Stimulated activated CD8-positive, alpha-beta memory T cell treated with anti-CD3 and anti-CD28 coated beads, Interleukin-2, amount 100 ng/mL, for 1 hour (primary cell): ENCODE measurements at places on chromosomes 7 and 10.
A peak's percentile ranks its signal among the peaks of the same experiment; 100 is the strongest.

- no peak for DNase-seq
These were observed 138.2 kb upstream of the TMEM229A start for GRCh38 chr7:124171068-124171467.

- no peak for DNase-seq
These were observed 91.7 kb upstream of the MEOX2 start for GRCh38 chr7:15778191-15778590.

- no peak for DNase-seq
These were observed 114.8 kb downstream of the TEX36 start for GRCh38 chr10:125568156-125568555.

GRCh38 chr10:78597796-78598555 lies 470.8 kb upstream of the ZMIZ1 start:
- DNase-seq: no peak

GRCh38 chr7:49766966-49767365 lies 6.5 kb upstream of the VWC2 start:
- DNase-seq: no peak

DNA sequence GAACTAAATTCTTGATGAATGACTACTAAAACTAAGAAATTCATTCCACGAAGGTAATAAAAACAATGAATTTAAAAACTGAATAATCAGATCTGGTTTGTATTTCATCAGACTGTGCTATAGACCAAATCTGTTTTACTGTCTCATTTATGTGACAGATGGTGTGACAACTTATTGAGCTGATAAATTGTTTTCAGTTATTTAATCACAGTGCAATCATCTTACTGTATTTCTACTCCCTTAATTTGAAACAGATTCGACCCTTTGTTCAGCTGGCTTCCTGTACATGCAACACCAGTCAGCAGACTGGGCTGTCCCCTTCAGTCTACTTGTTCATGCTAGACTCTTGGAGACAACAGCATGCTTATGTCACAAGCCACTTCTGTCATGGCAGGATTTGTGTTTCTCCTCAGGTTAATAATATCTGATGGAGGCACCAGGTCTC lies 150.9 kb downstream of the MBL2 start:
- DNase-seq: no peak

GRCh38 chr7:43540471-43540870 lies 42.4 kb upstream of the STK17A start:
- no peak for DNase-seq

DNA sequence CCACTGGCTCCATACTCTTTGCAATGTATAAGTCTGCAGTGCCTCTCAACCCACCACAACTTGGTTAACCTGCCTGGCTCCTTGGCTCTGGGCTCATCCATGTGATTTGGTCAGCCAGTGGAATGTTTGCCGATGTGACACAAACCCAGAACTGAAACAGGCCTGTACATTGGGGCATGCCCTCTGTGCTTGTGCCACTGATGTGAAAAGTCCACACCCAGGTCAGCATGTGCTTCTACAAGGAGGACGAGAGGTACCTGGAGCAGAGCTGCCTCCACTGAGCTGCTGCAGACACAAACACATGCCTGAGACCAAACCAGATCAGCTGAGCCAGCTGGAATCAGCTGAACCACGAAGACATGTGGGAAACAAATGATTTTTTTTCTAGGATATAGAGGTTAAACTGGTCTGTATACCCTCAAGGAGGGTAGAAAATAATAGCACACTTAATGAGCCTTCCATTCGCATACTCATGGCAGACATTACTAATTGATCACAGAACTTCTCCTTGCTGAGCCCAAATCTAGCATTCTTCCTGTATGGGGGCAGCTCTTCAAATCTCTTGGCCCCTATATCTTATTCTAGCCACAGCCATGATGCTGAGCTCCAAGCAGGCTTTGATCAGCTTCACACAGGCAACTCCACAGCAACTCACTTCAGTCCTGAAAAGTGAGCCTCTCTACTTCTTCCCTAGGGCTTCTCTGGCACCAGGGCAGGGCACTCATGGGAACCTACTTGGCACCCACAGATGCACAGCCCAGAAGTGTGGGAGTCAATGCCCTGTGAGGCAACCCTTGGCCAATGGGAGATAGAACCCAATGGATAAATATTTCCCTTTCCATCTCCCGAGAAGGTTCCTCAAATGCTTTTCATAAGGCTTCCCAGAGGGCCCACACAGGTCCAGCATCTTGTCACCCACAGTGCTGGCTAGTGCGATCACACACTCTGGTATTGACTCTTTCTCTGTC lies 18.6 kb downstream of the PYROXD2 start:
- DNase-seq: no peak

DNA sequence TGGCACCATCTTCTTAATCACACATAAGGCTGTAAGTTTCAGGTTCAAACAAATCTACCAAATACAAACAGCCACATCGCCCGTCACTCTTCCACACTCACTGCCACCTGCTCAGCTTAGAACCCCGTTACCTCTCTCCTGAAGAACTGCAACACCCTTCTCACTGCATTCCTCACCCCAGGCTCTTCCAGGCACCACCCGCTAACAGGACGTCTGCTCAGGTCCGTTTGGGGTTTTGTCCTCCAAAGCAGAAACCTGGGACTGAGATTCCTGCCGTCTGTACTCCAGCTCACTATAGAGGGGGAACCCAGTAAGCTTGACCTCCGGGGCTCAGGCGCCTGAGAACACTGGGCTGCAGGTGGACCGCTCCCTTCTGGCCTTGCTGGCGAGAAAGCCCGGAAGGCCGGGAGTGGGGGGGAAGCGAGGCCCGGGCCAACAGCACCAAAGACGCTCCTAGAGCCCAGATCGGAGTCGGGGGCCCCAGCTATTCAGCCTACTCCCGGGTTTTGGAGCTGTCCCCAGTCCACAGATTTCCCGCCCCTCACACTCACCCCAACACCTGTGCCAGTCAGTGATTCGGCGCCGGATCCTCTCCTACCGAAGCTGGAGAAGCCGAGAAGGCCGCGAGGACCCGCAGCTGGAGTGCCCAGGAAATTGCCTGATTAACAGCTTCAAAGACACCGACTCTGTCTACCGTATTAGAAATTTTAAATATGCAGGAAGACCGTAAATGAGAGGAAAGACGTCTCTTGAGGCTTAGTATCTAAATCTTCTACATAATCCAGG lies at the start of gene AP3M1:
Gene AP3M1 (minus strand): TSS at position 625 of the 786 bp plus-strand sequence. CDS start 12,449 bp downstream, outside the sequence.
- peak; percentile 41 for DNase-seq

GRCh38 chr7:98621573-98622482 lies 4.7 kb downstream of the NPTX2 start:
- DNase-seq: no peak

DNA sequence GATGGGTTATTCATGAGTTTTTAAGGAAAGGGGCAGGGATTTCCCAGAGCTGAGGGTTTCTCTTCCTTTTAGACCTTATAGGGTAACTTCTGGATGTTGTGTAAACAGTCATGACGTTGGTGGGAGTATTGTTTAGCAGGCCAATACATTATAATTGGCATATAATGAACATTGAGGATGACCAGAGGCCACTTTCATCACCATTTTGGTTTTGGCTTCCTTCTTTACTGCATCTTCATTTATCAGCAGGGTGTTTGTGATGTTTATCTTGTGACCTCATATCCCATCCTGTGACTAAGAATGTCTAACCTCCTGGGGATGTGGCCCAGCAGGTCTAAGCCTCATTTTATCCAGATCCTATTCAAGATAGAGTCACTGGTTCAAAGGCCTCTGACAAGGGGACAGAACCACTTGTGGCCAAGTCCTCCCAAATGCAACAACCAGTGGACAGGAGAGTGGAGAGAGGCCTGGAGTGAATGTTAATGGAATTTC lies 77.3 kb upstream of the RPA3 start:
- no peak for DNase-seq

GRCh38 chr7:21603972-21604749 lies 61.3 kb downstream of the DNAH11 start:
- DNase-seq: no peak

DNA sequence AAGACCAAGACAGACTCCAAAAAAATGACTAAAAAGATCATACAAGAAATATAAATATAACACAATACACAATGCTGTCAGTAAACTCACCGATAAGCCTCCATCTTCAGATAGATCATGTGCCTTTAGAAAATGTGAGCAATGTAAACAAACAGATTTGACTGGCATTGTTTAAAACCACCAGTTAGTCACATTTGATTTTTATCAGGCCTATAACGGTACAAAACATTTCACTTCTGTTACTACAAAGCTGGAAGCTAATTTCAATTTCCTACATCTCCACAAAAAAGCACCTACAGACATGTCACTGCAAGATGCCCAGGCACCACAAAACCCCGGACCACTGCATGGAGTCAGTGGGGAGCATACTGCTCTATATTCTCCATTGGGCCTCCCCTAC lies 18.9 kb downstream of the SGMS1 start:
- DNase-seq: no peak

GRCh38 chr7:139389774-139390173 lies 30.1 kb downstream of the LUC7L2 start:
- no peak for DNase-seq

DNA sequence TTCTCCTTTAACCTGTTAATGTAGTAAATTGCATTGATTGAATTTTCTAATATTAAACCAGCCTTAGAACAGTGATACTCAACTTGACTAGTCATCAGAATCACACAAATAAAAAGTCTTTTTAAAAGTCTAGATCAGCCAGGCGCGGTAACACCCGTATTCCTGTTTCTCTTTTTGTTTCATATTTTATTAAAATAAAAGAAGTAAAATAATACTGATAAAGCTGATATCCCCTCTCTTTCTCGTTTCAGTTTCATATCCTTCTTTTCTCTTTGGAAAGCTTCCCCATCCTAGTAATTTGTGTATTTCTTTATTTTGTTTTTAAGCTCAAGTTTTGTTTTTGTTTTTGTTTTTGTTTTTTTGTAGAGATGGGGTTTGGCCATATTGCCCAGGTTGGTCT lies 9.3 kb downstream of the SMO start:
- DNase-seq: no peak

DNA sequence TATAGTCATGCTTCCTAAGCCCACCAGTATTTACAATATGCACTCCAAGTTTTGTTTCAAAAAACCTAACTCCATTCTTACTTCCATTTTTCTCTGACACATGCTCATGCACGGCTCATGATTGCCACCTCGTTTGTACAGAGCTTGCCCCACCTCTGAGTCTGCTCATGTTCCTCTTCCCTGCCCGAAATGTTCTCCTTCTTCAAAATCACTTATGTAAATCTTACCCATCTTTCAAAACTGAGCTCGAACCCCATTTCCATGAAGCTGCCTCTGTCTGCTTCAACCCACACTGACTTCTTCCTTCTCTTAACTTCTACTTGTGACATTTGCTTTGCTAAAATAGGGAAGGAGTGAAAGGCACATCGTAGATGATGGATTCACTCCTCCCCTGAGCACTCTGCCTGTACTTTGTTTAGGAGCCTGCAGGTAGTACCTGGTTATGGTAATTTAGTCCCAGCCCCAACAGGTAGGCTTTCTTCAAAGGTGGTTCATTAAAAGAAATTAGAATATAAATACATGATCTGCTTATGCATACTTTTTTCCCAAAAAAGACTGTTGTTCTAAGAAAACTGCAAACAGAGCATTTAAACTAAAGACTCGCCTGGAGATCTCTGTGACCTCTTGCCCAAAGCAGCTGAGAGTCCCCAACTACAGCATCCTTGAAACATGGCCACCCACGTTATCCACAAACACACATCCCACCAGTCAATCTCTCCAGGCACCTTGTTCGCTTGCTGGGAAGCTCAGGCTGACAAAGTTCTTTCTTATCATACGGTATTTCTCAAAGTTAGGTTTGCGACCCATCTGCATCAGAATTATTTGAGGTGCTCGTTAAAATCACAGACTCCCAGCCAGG lies 172.0 kb downstream of the DGKI start:
- no peak for DNase-seq

- DNase-seq: no peak
These were observed 11.5 kb upstream of the TES start for GRCh38 chr7:116198748-116199410.

DNA sequence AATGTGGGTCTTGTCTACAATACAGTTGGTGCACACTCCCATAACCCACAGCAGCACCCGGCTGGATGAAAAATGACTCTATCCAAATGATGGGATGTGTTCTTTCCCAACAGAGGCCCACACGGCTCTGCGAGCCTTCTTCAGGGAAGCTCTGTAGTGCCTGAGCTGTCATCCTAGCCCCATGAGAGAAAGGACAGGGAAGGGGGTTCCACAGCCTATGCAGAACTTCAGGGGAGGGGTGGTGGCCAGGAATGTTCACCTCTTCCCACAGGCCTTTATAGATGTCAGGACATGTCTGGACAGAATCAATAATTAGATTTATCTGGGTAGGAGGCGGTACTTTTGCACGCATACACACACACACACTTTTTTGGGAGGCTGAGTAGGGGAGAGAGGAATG lies 109.0 kb downstream of the JCAD start:
- no peak for DNase-seq

- no peak for DNase-seq
These were observed 10.1 kb downstream of the GNG11 start for GRCh38 chr7:93931655-93932054.

DNA sequence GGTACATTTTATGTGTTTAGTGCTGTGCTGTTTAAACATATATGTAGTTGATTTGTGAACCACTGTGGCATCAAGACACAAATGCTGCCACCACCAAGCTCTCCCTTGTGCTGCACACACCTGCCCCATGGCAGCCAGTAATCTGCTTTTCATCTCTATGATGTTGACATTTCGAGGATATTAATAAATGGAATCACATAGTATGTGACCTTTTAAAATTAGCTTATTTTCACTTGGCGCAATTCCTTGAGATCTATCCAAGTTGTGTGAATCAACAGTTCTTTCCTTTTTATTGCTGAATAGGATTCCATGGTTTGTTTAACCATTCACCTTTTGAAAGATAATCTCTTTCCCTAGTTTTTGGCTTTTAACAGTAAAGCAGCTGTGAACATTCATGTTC lies 73.1 kb downstream of the BMPR1A start:
- no peak for DNase-seq

DNA sequence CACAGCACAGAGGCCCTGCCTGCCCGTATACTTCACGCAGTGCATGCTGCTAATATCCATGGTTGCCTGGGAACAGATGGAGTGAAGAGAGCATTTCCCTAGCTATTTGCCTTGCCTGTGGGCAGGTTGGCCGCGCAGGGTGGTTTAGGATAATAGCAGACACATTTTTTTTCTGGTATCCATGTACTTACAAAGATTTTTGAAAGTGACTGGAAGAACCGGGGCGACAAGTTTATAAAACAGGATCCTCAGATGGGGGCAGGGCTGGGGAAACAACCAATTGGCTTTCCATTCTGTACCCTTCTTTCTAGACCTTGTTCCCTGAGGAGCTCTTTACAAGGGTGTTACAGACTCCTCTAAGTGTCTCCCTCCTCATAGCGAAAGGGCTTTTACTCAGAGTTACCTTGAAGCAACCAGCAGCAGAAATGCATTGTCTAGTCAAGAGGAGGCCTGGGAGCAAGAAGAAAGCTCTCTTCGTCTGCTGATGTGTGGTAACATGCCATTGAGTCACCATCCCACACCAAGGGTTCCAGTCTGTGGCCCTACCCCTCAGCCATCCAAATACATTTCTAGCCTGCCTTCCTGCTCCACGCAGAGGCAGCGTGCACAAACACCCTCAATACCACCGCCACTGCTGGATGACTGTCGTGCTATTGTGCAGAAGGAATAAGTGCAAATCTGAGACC lies 31.5 kb downstream of the MTURN start:
- DNase-seq: no peak
